ENCODE measurements at places on chromosomes 2 and 18.

DNA sequence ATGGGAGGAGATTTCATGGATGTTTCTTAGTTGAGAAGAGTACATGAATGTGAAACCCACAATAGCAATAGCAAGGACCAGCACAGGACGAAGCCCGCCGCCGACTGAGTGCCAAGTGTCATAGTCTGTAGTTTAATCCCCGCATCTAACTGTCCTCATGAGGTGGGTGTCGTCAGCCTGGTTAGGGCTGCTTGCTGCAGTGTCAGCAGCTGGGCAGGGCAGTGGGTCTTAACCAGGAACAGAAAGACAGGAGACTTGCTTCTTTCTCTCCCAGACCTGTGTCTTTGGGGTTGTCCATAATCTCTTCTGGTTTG lies 146.6 kb downstream of the VAPA start:
- DNase-seq = no peak

GRCh38 chr18:68713796-68714195 lies 1.1 kb downstream of the TMX3 start:
- DNase-seq = no peak

GRCh38 chr2:227507963-227508362 lies 36.0 kb downstream of the AGFG1 start:
- no peak for DNase-seq

GRCh38 chr2:156339110-156339847 lies 6.8 kb upstream of the NR4A2 start:
- no peak for DNase-seq

DNA sequence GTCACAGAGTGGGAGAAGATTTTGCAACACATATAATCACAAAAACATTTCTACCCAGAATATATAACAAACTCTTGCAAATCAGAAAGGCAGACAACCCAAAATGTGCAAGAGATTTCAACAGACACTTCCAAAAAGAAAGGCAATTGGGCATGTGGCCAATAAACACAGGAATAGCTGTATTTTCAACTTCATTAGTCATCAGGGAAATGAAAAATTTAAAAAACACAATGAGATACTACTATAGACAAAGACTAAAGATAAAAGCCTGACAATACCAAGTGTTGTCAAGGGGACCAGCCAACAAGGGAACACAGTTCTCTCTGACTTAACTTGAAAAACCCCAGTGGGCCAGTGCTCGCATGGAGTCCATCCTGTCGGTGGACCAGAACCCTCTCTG lies 40.5 kb downstream of the MTHFD2 start:
- DNase-seq = peak; percentile 54

DNA sequence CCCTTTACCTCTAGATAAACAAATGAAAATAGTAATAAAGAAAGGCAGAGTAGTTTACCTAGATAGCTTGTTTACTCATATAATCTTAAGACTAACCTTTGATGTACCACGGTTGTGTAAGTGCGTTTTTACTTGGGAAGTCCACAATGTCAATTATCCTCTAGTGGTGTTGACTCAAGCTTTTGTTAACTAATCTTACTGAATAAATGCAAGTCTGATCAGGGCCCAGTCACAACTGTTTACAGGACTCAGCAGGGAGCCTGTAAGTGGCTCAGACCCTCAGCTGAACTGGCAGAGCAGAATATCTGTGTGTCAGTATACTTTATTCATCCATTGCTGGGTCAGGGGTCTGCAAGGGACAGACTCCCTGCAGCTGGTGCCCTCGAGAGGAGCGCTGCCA lies 98.1 kb upstream of the ACAA2 start:
- no peak for DNase-seq

DNA sequence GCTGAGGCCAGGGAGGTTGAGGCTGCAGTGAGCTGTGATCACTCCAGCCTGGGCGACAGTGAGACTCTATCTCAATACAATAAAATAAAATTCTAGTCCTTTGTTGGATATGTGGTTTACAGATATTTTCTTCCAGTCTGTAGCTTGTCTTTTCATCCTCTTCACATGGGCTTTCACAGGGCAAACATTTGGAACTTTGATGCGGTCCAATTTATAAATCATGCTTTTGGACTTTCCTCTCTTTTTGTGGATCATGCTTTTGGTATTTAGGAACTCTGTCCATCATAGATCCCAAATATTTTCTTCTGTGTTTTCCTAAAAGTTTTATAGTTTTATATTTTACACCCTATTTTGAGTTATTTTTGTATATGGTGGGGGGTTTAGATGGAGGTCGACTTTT lies 14.9 kb downstream of the RAB10 start:
- no peak for DNase-seq

DNA sequence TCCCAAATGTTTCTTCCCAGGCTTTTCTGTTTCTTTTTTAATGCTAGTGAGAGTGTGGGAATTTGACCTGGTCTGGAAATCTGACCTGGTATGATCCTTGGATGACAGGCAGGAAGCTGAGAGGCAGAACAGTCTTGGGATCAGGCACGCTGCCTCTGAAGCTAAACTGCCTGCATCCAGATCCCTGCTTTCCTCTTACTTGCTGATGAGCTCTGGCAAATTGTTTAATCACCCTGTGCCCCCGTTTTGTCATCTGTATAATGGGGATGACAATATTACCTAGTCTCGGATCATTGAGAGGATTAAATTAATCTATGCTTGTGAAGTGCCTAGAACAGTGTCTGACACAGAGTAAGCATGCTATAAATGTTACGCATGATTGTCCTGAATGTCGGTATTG lies 3.3 kb downstream of the KLHL23 start:
- no peak for DNase-seq

GRCh38 chr18:62588217-62588616 lies 65.4 kb downstream of the ZCCHC2 start:
- no peak for DNase-seq

DNA sequence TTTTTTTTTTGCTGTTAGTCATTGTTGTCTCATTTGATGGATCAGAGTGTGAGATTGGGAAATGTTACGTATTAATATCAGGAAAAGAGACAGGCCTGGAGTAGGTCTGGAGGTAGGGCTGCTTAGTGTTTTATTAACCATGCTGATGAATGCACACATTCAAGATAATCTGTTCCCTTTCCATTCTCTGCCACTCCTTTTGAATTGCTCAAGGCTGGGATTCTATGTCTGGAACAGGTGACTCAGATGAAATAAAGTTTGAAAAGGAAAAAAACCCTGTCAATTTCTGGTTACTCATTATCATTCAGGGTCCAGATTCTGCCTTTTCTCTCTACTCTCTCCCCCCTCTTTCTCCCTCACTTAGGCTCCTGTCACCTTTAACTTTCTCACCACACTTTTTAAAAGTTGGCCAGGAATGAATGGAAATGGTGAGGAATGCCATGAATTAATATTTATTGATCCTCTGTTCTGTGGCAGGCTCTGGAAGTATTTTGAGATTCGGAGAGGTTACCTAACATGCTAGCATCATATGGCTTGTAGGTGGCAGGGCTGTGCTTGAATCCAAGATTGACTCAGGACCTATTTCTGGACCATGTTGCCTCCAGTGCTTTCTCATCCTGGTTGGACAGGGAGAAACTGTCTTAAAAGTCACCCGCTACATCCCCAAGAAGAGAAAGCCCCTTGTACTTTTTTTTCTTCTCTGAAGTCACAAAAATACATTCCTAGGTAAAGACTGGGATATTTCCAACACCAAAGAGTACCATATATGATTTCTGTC lies 40.2 kb downstream of the MAP4K4 start:
- DNase-seq = no peak

- no peak for DNase-seq
Observed at GRCh38 chr2:178506949-178507348, 26.7 kb downstream of the PLEKHA3 start.

- no peak for DNase-seq
Observed at GRCh38 chr2:126677176-126677538, 21.2 kb downstream of the GYPC start.

DNA sequence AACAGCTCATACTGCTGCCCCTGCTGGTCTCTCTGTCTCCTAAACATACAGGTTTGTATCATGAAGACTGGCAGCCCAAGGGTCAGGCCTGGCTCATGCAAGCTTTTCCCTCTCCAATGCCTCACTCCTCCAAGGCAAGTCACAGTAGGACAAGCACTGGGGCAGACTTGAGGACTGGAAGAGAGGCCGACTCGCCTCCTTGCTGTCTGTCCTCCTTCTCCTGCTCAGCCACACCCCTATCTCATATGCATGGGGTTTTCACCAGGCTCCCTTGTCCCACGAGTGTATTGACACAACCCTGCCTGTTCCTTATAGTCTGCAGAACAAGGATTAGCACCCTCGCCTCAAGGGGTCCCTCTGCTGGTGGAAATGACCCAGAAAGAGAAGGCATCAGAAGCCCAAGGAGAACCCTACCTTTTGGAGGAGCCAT lies 223.7 kb downstream of the SOX11 start:
- DNase-seq = peak; percentile 45

DNA sequence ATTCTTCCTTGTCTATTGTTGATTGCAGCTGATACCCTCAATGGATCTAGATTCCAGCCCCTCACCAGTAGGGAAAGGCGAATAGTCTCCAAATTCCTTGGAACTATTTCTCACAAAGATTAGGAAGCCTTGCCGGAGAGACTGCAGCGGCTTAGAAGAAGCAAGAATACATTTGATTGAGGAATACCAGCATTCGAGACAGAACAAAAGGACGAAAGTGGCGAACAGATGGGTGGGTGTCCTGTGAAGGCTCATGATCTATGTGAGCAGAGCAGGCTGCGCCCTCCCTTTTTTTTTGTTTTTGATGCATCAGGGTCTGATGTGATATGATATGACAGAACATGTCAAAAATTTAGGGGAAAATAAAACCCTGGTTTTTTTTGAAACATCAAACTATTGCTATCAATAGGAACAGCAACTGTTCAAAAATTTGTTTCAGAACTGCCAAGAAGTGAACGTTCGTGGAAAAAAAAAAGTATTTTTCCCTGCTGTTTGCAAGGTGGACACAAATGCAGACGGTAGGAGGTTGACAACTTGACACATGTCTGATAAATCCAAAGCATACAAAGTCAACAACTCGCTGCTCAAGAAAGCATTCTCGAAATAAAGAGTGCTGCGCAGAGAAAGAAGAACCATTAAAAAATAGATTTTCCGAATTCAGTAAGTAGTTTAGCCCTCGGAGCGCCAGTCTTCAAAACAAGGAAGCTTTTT lies 49.1 kb downstream of the PTGR3 start:
- DNase-seq = no peak

DNA sequence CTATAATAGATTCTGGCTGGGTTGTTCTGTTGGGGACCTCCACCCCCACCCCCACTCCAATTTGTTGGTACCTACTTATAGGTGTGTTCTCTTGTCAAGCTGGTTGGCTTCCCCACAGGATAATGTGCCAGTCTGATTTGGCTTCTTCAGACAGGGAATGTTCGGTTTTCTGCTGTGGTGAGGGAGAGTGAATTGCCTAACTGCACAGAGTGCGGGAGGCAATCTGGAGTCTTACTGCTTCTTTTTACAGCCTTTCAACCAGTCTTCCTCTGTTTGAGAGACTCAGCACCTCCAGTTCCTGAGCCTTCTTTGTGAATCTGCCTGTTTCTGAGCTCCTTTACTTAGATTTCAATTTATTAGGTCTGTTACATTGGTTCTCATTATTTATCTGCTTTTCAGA lies 27.4 kb upstream of the SNORC start:
- DNase-seq = no peak

- no peak for DNase-seq
Observed at GRCh38 chr2:99803846-99804245, 314.0 kb upstream of the REV1 start.

- no peak for DNase-seq
Observed at GRCh38 chr2:68741238-68741637, 6.6 kb downstream of the ARHGAP25 start.

DNA sequence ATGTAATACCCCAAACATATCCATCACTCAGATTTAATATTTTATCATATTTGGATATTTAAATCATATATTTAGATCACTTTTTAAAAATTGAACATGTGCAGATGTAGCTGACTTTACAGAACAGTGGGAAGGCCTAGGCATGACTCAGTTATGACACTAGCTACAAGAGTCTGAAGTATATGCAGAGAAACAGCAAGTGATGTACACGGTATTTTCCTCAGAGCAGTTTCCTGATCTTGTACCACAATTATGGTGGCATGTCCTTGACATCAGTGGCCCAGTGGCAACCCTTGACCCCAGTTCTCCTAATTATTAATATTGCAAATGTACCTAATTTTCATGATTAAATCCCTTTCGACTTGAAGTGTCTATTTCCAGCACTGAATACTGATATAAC lies 28.2 kb downstream of the CDKL4 start:
- DNase-seq = no peak

- no peak for DNase-seq
Observed at GRCh38 chr2:218781691-218782527, at the start of gene CYP27A1. Gene CYP27A1, plus strand, starts transcription at chr2:218782147. Its CDS starts 36 bp downstream, at chr2:218782183.

- peak; percentile 17 for DNase-seq
Observed at GRCh38 chr2:232781765-232782164, 5.4 kb upstream of the KCNJ13 start.

GRCh38 chr2:9655441-9656269 lies 24.9 kb upstream of the YWHAQ start:
- peak; percentile 66 for DNase-seq

- no peak for DNase-seq
Observed at GRCh38 chr2:47767880-47768609, 14.9 kb upstream of the MSH6 start.

GRCh38 chr2:44169155-44169898 lies 652 bp downstream of the PPM1B start:
- DNase-seq = no peak

GRCh38 chr2:97745474-97746174 lies 32.2 kb downstream of the ZAP70 start:
- DNase-seq = no peak

- no peak for DNase-seq
Observed at GRCh38 chr2:198595721-198596120, 791.3 kb downstream of the PLCL1 start.

GRCh38 chr2:128605931-128606330 lies 287.3 kb upstream of the HS6ST1 start:
- DNase-seq = no peak

DNA sequence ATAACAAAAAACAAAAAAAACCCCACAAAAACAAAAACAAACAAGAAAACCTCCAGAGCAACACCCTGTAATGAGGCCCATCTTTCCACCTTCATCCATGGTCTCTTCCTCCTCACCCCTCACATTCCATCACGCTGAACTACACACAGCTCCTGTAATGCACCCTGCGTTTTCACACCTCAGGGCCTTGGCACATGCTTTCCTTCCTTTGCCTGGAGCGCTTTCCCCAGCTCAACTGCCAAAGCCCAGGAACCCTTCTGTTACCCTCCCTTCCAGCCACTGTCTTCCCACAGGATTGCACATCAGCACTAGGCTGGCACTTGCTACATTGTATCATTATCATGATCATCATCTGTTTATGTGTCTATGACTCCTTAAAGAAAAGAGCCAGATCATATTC lies 29.4 kb downstream of the TMEM247 start:
- no peak for DNase-seq

GRCh38 chr2:223418131-223418530 lies 184.0 kb downstream of the SCG2 start:
- no peak for DNase-seq

DNA sequence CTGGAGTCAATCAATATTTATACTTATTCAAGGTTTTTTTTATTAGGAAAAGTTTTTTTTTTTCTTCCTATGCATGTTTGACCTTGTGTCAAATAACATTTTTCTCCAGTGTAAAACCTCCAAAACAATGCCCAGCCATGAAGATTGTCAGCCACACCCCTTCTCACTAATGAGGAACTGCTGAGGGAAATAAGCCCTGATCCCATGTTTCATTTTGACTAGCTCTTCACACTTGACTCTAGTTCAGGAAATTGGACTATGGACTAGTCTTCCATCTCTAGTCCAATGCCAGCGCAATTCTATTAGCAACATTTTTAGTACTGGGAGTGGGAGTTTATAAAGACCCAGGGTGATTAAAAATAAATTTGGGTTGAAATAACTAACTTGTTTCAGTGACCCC lies 275.6 kb upstream of the CXCR4 start:
- DNase-seq = no peak

- no peak for DNase-seq
Observed at GRCh38 chr2:32680942-32681341, 53.1 kb downstream of the TTC27 start.
